ENCODE measurements at places on chromosomes 1 and 21. TPM values are rescaled to one million over a fixed set of nuclear protein-coding genes. Genes with fewer than 3 reads are reported as not detected.

Gene CRNN
- not detected for total RNA-seq

Gene RRP1B
- total RNA-seq, result 18.0 TPM

Gene TMEM81
- total RNA-seq, result 2.7 TPM

Gene TMED5
- total RNA-seq, result 68.6 TPM

Gene XKR8
- 3.4 TPM for total RNA-seq

Gene TYW3
- total RNA-seq, result 14.4 TPM

Gene SELL
- 1.1 TPM for total RNA-seq

Gene SERINC2
- 3.6 TPM for total RNA-seq
